CD4-positive, alpha-beta T cell treated with Interleukin-10 for 1 hour (primary cell): ENCODE measurements at places on chromosomes 4 and X.

GRCh38 chrX:6383488-6383887 is 151.4 kb downstream of the VCX3A start:
- no peak for DNase-seq

DNA sequence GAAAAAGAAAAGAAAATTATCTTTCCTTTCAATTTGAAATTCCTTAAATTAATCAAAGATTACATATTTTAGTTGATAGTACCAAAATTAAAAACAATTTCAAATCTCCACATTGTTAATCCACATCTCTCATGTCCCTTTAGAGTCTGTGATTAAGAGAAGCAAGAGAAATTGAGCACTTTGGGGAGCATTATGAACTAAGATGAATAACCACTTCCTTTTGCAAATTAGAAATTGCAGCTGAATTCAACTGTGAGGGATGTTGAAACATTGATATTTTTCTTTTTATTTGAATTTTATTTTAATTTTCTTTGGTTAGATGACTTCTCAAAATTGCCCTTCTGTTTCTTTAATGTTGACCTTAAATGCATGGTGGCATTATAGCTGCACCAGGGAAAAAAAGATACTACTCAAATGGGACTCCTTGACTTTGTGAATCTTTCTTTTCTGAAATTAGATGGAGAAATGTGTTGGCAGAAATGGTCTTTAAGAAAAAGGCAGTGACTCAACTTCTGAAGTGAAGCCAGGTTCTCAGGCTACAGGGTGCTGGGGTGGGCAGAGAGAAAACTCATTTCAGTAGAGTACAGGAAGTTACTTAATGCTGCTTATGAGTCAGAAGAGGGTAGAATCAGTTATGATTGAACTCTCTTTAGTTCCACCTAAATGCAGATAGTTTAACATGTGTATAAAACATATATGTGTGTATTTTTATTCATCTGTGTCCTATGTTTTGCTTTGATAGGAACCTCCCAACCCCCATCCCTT is 92.0 kb upstream of the TNIP3 start:
- DNase-seq = peak; percentile 63

DNA sequence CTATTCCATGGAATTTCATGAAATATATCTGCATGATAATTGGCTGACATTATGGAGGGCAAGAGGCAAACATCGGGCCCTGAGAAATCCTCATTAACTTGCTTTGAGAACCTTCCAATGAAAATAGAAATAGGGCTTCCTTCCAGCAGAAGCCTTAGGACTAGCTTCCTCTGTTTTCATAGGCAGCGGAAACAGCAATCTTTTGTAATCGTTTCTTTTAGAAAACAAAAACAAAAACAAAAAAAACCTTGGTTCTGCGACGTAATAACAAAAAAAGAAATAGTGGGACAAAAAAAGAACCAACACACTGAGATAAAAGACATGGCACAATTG is 62.9 kb downstream of the GEMIN8 start:
- no peak for DNase-seq

- DNase-seq = no peak
These were observed 113.0 kb upstream of the PRDX4 start for GRCh38 chrX:23554304-23554703.

DNA sequence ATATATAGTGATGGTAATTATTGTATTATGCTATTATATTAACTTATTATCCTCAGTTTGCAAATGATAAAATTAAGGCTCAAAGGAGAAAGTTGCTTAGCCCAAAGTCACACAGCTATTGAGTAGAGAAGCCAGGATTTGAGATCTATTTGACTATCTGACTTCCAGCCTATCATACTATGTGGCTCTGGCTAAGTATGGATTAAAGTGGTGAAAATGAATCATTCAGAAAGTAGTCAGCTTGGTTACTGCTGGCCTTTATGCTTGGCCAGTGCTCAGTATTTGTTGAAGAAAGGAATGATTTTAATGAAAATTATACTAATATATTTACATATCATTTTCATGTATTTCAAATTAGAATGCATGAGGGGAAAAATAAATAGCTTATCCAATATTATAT is 219.8 kb downstream of the SHROOM3 start:
- DNase-seq = no peak

DNA sequence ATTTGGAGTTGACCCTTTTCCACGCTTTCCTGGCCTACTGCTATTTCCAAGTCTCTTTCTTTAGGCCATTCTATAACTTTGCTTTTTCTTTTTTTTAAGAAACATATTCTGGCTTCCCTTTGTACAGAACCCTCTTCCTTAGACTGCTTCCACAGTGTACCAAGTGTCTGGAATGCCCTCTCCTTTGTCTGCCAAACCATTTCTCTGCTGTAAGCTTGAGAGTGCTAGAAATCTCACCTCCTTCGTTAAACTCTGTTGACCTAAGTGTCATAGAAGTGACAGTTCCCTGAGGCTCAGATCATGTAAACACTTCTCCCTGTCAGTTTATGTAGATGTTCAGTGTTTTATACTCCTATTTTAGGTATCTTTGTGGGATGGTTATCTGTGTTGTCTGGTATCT is 108.4 kb downstream of the EDA start:
- DNase-seq = no peak

DNA sequence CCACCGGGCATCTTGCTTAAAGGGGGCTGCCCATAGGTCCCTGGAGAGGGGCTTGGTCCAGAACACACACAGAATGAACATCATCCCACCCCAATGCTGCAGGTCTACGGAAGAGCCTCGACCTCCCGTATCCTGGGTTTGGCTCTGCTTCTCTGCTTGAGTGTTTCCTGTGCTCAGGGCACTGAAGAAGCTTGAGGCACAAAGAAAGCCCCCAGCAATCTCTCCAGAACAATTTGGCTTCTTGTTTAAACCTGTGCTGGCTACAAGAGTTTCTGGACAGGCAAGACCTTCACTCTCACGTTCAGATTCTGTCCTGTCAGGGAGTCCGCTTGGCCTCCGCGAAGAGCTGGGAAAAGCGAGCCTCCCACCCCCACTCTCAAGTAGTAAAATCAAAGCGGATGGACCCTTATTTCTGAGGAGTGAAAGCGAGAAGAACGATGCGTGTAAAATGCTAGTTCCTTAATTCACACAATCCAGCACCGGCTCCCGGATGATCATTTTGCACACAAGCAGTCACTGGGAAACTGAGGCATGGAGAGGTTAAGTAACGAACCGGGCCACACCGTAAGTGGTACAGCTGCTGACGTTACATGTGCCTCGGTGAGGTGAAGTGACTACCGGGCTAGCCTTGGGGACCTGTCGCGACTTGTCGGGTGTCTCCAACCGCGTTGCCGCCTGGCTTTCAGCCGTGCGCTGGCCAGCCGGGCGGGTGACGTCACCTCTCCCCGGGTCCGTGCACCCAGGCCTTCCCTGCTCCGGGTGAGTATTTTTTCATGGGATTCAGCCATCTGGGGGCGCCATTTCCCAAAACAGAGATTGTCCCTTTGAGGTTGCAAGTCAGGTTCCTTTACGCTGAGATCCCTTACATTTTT is 3.1 kb upstream of the SFRP2 start:
- DNase-seq = peak; percentile 23

DNA sequence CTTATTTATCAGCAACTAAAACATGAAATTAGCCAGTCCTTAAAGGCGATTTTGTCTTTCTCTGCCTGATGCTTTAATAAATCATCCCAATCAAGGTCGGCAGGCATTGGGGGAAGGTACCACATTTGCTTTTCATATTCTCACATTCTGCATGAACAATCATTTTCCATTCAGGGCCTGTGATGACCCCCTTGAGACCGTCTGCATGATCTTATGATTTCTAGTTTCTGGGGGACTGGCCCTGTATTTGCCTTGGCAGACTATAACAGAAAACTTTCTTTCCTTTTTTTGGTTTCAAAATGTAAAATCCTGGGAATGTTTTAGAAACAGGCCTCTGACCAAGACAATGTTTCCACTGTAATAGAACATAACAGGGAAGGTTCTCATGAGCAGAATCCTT is 296.8 kb downstream of the IDS start:
- no peak for DNase-seq

GRCh38 chr4:150625033-150625432 is 43.1 kb downstream of the MAB21L2 start:
- DNase-seq = no peak
